ENCODE measurements at places on chromosomes 2 and 18.

GRCh38 chr18:69022426-69022825 lies 224.5 kb downstream of the CCDC102B start:
- no peak for DNase-seq

DNA sequence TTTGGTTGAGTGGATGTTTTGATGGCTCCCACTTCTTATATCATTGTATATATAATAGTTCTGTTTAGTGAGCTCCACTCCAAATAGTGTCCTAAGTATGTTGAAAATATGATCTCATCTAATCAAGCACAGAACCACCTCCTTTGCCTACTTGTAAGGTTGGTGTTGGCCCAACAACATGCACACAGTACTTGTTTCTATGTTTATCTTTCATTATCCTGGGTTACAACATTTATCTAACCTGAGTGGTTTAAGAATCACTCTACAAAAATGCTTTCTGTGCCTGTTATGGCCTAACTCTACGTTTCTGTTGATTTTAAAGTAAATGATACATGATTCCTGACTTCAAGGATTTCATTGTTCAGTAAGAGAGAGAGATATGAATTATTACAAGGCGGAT lies 281.9 kb downstream of the FIGN start:
- DNase-seq = no peak

DNA sequence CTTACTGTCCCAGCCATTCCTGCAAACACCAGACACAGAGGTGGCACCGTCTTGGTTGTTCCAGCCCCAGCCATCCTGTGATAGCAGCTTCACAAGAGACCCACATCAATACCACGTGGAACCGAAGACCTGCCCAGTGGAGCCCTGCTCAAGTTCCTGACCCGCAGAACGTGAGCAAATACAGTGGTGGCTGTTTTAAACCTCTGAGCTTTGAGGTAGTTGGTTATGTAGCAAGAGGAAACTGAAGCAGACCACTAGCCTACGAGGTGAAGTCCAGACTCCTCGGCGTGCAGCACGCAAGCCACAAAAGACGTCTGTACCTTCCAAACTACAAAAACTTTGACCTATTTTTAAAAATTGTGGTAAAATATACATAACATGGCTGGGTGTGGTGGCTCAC lies 96.1 kb upstream of the ODC1 start:
- no peak for DNase-seq

GRCh38 chr2:22002066-22002465 lies 878.3 kb downstream of the TDRD15 start:
- DNase-seq = no peak

DNA sequence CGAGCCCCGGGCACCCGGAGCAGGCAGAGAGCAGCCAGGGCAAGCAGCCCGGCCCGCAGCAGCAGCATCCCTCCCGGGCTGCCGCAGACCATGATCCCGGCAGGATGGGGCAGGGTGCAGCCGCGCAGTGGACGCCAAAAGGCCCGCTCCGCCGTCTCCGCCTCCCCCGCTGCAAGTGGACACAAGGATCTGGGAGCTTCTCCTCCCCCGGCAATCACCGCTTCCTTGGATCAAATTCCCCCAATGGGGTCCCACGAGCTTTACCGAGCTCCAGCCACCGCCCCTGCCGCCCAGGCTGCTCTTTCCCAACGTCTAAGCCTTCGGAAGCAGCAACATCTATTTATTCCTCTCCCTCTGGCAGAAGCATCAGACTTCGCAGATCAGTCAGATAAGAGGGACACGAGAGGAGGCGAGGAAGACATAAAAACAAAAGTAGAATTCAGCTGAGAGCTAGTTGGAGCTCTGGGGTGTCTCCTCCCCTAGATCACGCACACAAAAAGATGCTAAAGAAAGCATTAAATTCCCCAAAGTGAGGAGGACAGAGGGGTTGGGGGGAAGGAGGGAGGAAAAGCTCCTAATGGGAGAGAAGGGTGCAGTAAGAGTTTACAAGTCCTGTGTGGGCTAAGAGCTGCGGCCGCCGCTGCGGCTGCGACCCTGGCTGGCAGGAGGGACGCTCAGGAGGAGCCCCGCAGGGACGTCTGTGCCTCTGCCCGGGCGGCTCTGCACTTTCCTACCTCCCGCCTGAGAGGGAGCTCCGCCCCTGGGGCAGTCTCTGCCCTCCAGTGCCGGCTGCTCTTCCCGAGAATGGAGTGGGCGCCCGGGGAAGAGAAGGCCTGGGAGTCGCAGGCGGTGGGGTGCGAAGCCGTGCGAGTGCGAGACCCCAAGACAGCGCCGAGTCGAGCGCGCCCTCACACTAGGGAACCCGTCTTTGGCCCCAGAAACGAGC lies at the start of gene FRZB:
TSS of gene FRZB (minus strand) at position 177 of the 946 bp plus-strand sequence. CDS start at position 92, 85 bp downstream.
- no peak for DNase-seq

DNA sequence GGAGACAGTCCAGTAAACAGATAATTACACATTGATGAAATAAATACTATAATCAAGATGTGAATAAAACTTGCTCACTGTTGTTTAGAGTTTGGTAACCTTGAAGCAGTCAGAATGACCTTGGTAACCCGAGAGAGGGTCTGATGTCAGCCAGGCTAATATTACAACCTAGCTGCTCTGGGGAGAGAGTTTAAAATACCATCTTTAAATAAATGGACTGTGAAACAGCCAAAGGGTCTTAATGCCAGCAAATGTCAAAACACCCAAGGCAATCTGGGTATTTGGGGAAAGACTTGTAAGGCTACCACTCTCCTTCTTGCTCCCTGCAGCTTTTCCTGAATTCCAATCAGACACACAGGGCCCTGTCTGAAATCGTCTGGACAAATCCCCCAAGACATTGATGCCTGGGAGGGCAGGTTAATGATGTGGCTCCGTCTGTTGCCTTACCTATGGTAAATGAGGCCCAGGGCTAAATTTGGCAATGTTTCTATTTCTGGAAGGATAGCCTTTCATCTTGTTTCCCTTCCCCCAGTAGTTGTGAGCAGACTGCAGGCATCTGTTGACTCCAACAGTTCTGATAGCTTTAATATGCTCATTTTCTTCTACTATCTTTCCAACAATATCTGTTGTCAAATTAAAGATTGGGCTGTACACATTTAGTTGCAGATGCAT lies 43.0 kb upstream of the ITGB6 start:
- DNase-seq = no peak

DNA sequence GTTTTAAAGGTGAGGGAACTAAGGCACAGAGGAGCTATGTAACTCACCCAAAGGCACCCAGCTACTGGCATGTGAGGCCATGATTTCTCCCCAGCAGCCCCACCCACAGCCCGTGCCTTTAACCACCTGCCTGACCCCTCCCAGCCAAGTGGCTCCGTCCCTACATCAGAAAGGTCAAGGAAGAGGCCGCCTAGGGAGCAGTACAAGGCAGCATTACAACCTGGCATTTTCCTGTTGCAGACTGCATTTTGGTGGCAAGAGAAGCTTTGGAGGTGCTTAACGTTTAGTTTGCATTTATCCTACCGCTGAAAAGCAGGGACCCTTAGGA lies 17.5 kb downstream of the STEAP3 start:
- DNase-seq = no peak

DNA sequence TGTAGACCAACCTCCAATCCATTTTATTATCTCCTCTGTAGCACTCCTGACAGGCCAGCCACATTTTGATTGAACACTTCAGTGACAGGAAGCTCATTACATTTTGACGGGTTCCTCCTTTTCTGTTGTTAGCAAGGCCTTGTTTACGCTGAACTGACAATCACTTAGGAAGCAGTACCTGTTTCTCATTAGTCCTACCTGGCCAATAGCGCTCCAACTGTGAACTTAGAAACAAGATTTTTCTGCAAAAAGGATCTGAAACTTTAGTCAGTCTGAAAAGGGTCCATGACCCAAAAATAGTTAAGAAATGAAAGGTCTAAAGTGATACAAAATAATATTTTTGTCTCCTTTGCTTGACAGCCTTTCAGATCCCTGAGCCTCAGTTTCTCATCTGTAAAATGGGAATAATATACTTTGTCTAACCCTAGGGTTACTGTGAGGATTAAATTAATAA lies 119.6 kb upstream of the MSTN start:
- no peak for DNase-seq

DNA sequence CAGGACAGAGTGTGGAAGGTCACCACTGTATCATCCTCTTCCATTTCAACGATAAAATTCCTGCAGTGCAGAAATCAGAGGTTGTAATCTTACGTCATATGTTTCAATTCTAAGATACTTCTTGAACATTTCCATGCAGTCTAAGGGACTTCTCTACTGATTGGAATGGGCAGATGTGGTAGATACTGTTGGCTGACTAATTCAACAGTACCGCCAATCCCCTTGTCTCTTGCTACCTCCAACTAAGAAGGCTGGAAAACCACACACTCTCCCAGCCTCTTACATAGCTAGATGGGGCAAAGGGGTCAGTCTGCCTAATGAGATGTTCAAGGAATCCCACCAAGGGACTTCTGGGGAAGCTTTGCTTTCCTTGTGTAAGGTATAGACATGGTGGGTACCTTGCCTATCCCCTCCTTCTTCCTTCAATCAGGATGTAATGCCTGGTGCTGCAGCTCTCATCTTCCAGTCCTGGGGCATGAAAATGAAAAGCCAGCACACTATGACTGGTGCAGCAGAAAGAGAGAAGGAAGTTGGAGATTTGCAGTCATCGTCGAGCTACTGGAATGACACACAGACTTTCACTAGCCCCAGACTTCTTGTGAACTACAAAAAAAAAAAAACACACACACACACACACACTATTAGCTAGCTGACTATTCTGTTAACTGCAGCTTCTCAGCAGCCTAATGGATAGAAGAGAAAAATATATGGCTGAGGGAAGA lies 84.1 kb downstream of the ALPK2 start:
- no peak for DNase-seq

DNA sequence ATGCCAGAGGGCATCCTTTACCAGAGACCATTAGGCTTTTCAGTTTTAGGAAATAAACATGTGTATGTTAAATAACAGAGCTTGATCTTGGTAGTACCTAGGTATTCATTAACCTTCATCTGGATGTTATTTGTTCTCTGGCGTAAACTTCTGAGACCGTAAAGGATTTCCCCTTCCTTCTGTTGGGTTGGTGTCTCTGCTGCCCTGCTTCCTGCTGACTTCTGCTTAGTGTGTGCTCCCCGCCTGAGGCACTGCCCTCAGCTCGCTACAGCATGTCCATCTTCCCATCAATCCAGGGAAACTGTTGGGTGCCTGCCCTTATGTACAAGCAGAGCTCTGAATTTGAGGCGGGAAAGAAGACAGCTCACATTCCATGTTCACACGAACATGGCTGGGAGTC lies 177.9 kb downstream of the TPGS2 start:
- DNase-seq = no peak

GRCh38 chr2:169716938-169717690 lies 16.5 kb upstream of the KLHL23 start:
- DNase-seq = no peak

- peak; percentile 97 for DNase-seq
These were observed 6.7 kb downstream of the CTDSP1 start for GRCh38 chr2:218406209-218406948.

- DNase-seq = no peak
These were observed 36.9 kb downstream of the TRAK2 start for GRCh38 chr2:201414099-201415023.

DNA sequence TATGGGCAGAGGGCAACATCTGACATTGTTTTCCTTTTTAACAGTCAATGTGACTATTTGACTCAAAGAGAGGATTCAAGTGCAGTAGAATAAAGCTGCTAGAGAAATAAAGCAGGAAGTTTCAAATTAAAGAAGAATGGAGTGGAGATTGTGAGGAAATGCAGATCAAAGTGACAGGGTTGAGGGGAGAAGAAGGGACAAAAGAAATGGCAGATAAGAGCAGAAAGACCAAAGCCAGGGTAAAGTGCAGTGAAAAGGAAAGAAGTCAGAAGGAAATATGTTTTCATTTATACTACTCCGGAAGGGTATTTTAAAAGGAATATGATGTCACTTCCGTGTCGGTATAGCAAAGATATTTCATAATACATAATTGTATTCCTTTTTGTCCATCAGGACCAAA lies 297.5 kb upstream of the CRIM1 start:
- no peak for DNase-seq

GRCh38 chr2:32425719-32426141 lies 68.9 kb downstream of the BIRC6 start:
- no peak for DNase-seq

DNA sequence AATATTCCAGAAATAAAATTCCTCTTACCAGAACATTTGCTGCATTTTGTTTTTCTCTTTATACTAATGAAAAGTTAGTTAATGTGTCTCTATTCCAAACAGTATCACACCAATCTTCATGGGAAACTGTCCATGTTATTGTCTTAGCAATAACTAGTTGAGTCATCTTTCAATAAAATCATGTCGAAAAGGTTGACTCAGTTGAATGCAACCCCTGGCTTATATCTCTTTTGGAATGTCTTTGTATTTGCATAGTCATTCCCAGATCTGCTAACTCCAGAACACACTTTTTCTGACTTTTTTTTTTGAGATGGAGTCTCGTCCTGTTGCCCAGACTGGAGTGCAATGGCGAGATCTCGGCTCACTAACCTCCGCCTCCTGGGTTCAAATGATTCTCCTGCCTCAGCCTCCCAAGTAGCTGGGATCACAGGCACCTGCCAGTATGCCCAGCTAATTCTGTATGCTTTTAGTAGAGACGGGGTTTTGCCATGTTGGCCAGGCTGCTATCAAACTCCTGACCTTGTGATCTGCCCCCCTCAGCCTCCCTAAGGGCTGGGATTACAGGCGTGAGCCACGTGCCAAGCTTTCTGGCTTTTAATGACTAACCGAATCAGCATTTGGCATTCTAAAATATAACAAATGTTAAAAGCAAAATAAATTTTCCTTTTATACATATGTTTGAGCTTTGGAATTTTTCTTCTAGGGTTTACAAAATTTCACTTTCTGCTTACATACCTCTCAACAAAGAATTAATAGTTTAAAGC lies 133.2 kb upstream of the GULP1 start:
- DNase-seq = no peak

DNA sequence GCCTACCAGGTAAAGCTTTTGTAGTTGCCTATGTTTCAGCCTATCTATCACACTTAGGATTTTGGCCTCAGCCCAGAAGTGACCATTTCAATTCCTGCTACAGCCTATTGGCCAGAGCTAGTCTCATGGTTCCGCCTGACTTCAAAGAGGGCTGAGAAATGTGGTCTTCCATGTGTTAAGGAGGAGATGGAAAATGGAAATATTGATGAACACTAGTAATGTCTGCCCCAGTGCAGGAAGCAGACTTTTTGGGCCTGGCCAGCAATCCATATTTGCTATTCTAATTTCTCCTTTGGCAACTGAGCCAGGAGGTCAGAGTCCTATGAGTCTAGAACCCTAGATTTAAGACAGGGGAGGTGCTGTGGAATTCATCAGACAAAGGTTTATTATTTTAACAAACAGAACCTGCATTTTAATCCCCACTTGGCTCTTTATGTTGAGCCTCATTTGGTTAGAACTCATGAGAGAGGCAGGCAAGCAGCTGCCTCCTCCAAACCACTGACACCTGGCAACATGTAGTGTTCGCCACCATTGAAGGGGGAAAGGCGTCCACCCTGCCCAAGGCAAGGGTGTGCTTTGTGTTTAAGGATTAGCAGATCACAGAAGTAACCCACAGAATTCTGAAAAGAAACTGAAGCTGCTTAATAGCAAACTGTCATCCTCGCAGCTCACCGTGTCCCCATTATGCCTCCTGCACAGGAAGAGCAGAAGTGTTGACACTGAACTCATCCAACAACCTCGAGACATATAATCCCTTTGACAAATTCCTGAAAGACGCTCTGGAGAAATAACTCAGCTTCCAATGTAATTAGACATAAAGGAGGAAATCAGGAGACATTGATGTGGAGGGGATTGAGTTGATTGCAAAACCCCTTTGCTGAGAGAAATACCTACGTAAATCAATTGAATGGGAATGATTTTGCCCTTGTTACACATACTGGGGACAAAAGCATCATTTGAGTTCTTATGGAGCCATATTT lies 47.7 kb upstream of the SCG2 start:
- no peak for DNase-seq

- no peak for DNase-seq
These were observed 55.5 kb downstream of the INHBB start for GRCh38 chr2:120401275-120402066.

All from stimulated activated CD4-positive, alpha-beta T cell treated with anti-CD3 and anti-CD28 coated beads, Interleukin-12 subunit alpha, Interleukin-12 subunit beta, amount 100 ng/mL, for 48 hours (primary cell).